ENCODE measurements at places on chromosomes 6 and 20. TPM values are rescaled to one million over a fixed set of nuclear protein-coding genes. Genes with fewer than 3 reads are reported as not detected.

BEND6 gene
- 4.0 TPM for total RNA-seq

LEMD2 gene
- 55.1 TPM for total RNA-seq

HLA-DQB2 gene
- 0.19 TPM for total RNA-seq

ANKEF1 gene
- total RNA-seq: 4.7 TPM

OR5V1 gene
- not detected for total RNA-seq
